ENCODE measurements at places on chromosomes 1 and 21. TPM values are rescaled to one million over a fixed set of nuclear protein-coding genes. Genes with fewer than 3 reads are reported as not detected.

GRCh38 chr1:38685388-38685787 is 174.2 kb downstream of the RRAGC start:
- DNase-seq = no peak

The FNDC5 gene
- total RNA-seq = not detected

DNA sequence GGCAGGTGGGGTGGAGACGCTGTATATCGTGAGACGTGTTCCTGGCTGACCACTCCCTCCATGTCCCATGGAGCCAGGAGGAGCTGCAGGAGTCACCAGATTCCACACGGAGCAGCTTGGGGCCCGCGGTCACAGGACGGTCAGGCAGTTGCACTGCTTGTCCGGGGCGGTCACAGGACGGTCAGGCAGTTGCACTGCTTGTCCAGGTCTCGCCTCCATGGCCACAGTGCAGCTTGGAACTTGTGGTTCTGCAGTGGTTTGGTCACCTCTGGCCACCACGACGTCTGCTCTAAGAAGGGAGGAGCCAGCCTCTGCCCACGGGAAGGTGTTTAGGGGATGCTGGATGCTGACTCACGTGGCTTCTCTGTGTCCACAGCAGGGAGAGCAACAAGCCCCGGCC is 33.0 kb downstream of the SLX9 start:
- no peak for DNase-seq

DNA sequence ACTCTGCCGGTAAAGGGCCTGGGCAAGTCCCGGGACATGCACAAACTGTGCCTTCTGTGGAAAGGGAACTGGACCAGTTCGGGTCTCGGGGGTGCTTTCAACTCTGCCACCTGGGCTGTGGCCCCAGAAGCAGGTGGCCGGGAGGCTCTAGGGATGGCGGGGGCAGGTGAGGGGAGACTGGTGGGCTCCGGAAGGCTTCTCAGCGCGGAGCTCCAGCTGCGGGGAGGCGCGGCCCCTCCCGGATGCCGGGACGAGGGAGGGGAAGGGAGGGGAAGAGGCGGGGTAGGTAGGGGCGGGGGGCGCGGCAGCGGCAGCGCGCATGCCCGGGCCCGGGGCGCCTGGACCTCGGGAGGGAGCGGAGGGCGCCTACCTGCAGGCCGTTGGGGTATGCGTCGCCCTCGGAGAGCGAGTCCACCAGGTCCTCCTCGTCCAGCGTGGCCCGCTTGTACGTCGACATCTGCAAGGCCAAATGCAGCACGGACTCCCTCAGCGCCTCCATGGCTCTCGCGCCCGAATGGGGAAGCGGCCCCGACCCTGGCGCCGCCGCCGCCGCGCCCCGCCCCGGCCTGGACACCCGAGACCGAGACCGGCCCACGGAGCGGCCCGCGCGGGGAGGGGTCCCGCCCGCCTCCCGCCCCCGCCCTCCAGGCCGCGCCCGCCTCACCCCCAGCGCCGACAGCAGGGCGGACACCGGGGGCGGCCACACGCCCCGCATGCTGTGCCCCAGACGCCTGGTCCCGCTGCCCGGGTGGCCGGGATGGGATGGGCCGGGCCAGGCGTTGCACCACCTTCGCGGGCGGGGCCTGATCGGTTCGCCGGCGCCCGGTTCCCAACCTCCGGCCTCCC is at the start of gene ECE1:
ECE1 (minus strand) TSS at position 764 of the 846 bp plus-strand sequence; CDS start at position 715, 49 bp downstream.
- peak; percentile 46 for DNase-seq

DNA sequence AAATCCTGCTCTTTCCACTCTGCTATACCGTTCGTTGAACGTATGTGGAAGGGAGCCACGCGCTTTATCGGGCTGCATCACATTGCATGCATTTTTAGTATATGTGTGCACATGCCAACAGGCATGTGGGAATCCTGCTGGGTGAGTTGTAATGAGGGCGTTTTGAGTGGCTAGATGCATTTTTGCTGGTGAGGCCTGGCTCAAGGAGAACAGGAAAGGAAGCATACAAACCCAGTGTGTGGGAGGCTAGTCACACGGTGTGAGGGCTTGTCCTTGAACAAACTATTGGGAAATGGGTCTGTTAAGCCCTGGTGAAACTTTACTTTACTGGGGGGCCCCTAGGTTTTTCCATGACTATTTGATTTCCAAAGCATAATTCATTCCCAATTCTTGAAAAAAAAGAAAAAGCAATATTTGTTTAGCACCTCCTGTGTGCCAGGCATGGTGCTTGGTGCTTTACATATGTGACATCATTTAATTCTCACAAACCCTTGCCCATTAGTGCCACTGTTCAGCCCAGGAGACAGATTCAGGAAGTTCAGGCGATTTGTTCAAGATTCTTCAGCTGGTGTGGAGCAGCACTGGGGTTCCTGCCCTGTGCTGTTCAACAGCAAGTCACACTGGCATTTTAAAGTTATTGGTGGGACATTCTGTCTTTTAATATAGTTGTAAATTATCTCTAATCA is 25.6 kb upstream of the JUN start:
- DNase-seq = no peak

DNA sequence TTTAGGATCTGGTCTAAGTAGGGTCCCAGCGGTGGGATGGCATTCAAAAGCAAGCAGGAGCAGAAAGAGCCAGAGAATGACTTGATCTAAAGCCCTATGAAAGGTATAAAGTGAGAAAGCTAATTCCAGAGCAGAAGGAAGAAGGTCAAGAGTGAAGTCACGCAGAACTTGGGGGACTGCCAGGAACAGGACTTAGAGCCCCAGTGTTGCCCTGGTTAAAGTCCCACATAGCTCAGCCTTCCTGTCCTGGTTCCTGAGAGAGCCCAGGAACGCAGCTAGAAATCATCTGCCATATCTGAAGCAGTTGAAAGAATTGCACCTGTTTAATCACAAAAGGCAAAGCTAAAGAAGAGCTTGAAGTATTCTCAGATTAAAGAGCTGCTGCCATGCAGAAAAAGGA is 160.6 kb upstream of the ATP1B1 start:
- DNase-seq = no peak

The BRDT gene
- total RNA-seq = not detected

DNA sequence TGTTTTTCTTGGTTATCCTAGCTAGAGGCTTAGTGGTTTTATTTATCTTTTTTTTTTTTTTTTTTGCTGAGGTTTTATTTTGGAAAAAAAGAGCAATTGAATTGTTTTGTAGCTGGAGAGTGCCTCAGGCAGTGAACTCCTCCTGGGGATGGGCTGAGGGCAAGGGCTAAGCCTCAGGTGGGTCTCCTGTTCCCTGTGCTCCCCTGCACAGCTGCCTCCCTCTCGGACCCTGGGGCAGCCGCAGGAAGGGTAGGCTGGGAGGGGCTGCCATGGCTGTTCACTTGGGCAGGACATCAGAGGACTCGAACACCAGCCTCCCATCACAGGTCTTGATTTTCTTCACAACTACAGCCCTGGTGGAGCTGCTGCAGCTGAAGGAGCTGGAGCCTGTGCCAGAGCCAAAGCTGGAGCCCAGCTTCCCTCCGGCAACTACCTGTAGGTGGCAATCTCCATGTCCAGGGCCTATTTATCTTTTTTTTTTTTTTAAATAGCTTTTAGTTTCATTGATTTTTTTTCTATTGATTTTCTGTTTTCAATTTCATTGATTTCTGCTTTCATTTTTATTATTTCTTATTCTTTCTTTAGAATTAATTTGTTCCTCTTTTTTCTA is 28.9 kb downstream of the LEPR start:
- DNase-seq = no peak

- DNase-seq = no peak
Measured at GRCh38 chr1:116793357-116793935, 39.2 kb downstream of the CD2 start.

GRCh38 chr1:78553859-78554258 is 63.1 kb downstream of the PTGFR start:
- peak; percentile 1 for DNase-seq

DNA sequence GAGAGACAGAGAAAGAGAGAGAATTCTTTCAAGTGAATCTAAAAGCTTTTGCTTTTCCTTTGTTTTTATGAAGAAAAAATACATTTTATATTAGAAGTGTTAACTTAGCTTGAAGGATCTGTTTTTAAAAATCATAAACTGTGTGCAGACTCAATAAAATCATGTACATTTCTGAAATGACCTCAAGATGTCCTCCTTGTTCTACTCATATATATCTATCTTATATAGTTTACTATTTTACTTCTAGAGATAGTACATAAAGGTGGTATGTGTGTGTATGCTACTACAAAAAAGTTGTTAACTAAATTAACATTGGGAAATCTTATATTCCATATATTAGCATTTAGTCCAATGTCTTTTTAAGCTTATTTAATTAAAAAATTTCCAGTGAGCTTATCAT is 117.6 kb downstream of the PTPRC start:
- no peak for DNase-seq

The PRRX1 gene
- not detected for total RNA-seq

The LCE3D gene
- not detected for total RNA-seq

- DNase-seq = peak; percentile 53
Measured at GRCh38 chr1:151145304-151146071, 943 bp downstream of the SEMA6C start.

The VWA5B1 gene
- not detected for total RNA-seq

DNA sequence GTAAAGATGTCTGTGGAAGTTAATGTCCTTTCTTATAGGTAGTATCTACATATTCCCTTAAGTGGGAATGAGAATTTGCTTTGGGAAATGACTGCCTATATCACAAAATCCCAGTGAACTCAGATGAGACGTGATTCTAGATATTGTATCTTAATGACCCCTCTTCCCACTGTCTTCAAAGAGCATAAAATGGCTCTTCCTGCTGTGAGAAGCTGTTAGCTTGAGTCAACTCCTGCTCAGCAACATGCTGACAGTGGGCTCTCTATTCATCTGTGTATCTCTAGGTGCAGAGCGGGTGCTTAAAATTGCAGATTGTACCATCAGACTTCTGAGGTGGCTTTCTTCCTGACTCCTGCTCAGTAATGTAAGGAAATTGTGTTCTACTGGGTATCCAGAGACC is 100.6 kb downstream of the SPAG17 start:
- DNase-seq = no peak

The COL11A1 gene
- total RNA-seq = not detected

The ANGPTL3 gene
- not detected for total RNA-seq

- DNase-seq = no peak
Measured at GRCh38 chr21:43885721-43886120, 20.7 kb downstream of the AGPAT3 start.

The CFHR1 gene
- total RNA-seq = not detected

GRCh38 chr1:155126556-155127104 is 1.0 kb upstream of the EFNA1 start:
- DNase-seq = peak; percentile 69

The CD1C gene
- 0.25 TPM for total RNA-seq

- no peak for DNase-seq
Measured at GRCh38 chr1:228508840-228509415, 21.7 kb downstream of the RNF187 start.

- no peak for DNase-seq
Measured at GRCh38 chr1:36696261-36696940, 213.7 kb upstream of the CSF3R start.

The TAF5L gene
- 17.7 TPM for total RNA-seq

The OPRD1 gene
- total RNA-seq = 0.02 TPM

The EPHB2 gene
- total RNA-seq = not detected

DNA sequence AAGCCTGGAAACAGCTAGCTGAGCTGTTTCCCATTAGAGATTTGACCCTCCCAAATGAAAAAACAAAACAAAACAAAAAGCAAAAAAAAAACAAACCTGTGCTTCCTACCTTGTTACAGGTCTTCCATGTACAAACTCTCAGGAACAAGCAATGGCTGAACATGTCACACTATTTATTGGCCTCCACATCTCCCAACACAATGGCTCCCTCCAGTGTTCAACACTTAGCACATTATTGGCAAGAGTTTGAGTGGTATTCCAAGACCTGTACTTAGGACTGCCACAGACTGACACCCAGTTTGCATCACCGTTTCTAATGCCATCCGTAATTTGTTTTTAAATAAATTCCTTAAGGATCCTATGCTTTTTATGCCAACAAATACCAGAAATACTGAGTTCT is 195.0 kb upstream of the OLFM3 start:
- DNase-seq = peak; percentile 5

- no peak for DNase-seq
Measured at GRCh38 chr1:33842348-33842747, 21.5 kb upstream of the HMGB4 start.
